T-helper 2 cell (primary cell): ENCODE measurements at places on chromosomes 3 and 15.

GRCh38 chr15:43330780-43331087, 361 bp upstream of the LCMT2 start:
- no peak for DNase-seq

DNA sequence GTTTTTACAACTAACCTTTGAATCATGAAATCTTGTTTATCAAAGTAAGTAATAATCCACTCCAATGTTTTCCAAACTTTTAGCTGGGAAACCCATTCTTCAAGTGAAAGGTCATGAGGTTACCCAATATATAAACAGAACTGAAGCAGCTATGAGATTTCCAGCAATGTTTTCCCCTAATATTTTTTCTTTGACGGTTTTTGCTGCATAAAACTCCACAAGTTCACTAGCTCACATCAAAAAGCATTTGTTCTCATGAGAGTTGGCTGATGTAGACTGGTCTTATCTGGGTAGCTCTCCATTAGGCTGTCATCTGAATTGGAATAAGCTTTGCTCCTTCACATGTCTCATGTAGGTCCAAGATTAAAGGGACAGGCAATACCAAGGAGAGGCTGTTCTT, 241.2 kb upstream of the LRRC3B start:
- no peak for DNase-seq

DNA sequence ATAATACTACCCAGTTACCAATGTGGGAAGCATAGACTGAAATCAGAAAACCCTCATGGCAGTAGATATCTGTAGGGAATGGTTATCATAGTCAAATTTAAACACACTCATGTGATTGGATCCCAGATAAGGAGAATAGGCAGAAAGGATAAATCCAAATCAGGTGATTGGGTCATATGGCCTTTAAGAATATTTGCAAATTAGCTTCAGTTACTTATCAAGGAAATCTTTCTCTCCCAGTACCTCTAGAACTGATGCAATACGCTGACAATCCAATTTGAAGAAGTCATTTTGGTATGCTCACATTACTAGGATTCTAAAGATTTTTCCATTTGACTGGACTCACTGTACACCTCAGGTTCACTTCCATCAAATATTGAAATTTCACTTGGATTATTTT, 87.7 kb upstream of the MNS1 start:
- no peak for DNase-seq

DNA sequence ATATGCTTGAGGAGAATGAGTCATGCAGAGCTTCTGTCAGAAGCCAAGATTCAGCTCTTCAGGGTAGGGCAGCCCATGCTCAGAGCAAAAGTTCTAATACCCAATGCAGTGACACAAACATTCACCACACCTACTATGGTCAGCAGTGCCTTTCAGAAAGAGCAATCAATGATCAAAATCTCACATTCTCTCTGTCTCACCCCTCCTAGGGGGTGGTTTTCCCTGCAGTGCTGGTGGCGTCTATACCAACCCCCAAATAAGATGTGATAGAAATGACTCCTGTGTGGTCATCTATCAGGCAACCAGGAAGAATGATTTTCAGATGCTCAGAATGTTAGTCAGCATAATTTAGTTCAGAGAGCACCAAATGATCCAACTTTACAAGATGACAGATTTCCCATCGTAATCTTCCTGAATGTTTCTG, 385.3 kb downstream of the NTRK3 start:
- DNase-seq = no peak

DNA sequence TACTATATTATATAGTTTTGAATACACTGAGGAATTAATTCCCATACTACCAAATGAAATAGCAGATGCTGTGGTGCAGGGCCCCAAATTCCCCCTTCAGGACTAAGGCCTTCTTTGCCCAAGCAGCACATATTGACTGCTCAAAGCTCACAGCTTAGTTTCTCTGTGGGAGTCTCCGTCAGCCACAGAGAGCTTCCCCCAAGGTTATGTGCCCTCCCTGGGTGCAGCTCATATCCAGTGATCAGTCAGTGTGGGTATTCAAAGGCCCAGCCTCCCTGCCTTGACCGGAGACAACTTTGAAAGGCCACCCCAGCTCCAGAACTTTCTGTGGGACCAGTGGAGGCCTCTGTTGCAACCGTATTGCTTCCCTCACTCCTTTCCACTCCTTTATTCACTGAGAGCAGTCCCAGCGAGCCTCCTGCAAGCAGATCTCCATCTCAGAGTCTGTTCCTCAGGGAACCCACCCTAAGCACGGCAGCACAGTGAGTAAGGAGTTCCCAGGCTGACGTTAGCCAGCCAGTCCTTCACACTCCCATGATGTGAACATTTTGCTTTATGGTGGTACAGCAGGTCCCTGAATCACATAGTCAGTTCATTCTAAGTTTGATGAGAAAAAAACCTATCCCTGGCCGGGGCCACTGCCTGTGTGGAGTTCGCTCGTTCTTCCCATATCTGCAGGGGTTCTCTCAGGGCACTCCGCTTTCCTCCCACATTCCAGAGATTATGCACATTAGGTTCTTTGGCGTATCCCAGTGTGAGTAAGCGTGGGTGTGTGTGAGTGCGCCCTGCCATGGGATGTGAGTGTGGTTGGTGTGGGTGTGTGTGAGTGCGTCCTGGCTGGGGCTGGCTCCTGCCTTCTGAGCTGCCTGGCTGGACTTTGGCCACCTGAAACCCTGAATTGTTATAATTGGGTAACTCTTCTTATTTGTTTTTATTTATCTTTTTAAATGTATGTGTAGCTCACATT, 64.4 kb upstream of the PPARG start:
- DNase-seq = no peak

- no peak for DNase-seq
Observed at GRCh38 chr3:133674290-133674919, 12.7 kb upstream of the TOPBP1 start.
